ENCODE measurements at places on chromosomes 6 and 20.

DNA sequence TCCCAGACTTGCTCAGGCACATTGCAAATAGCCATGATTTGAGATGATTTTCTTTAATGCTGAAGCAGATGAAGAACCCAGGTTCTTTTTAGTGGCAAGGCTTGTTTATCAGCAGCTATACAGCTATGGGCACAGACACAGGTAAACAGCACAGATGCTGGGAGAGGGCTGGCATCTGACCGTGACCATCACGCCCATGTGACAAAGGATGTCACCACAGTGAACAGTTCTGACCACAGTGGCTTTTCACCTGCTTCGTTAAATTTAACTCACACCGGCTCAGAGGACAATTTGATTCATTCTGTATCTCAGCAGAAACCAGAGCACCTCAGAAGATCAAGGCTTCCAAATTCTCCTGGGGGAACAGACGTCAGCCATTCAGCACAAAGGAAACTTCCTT is 142.6 kb downstream of the CDH26 start:
- DNase-seq: no peak

GRCh38 chr6:167146135-167146534 is 11.6 kb downstream of the GPR31 start:
- no peak for DNase-seq

DNA sequence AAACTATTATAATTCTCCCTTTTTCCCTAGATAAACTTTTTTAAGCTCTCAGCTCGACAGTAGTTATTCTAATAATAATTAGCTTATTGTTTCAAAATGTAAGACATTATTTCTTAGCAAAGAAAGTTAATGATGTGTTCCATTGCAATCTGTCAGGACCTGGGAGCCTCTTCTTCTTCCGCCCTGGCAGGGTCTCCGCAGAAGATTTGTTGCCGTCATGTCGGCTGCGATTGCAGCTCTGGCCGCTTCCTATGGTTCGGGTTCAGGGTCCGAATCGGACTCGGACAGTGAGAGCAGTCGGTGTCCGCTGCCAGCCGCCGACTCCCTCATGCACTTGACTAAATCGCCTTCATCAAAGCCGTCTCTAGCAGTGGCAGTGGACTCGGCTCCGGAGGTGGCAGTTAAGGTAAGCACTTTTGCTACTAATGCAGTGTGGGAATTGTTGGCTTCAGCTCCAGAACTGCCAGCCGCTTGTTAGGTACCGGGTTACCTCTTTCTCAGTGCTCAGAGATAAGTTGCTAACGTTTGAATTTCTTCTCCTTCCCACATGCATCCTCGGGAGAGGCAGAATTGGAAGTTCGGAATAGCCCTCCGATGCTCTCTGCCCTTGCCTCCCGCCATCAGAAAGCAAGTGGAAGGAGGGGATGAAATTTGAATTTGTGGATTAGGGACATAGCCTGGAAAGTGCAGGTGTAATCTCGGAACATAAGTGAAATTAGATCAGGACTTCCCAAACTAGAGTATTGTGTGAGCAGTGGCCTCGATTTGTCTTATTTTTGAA is at the start of gene CDC40:
Gene CDC40 (plus strand): TSS at position 200 of the 781 bp plus-strand sequence. CDS start 18 bp downstream, at position 218.
- no peak for DNase-seq

- no peak for DNase-seq
Observed at GRCh38 chr6:149777624-149778023, 28.1 kb downstream of the PCMT1 start.

DNA sequence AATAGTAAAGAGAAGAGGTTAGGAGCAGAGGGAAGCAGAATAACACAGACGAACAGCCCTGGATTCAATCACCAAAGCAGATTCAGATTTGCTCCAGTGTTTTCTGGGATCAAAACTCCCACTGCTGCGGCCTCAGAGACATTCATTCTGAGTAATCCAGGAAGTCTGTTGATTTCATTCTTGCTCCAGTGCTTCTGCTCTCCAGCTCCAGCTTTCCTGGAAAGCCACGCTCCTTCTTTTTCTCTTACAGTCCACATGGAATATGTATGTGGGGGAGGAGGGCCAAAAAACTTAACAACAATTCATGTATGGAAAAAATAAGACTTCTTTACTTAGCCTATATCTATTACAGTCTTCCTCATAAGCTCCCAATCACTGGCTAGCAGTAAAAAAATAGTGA is 26.4 kb upstream of the UST start:
- DNase-seq: no peak
